ENCODE measurements at places on chromosomes 7 and 10.

- no peak for DNase-seq
These were observed 121.0 kb upstream of the TBX20 start for GRCh38 chr7:35374858-35375257.

GRCh38 chr7:101673315-101673714 lies 44.2 kb upstream of the MYL10 start:
- no peak for DNase-seq

- no peak for DNase-seq
These were observed 63.3 kb downstream of the NOC3L start for GRCh38 chr10:94299417-94299816.

GRCh38 chr10:29982997-29983648 lies 76.3 kb downstream of the JCAD start:
- no peak for DNase-seq

- no peak for DNase-seq
These were observed 252.4 kb downstream of the DIP2C start for GRCh38 chr10:436911-437665.

DNA sequence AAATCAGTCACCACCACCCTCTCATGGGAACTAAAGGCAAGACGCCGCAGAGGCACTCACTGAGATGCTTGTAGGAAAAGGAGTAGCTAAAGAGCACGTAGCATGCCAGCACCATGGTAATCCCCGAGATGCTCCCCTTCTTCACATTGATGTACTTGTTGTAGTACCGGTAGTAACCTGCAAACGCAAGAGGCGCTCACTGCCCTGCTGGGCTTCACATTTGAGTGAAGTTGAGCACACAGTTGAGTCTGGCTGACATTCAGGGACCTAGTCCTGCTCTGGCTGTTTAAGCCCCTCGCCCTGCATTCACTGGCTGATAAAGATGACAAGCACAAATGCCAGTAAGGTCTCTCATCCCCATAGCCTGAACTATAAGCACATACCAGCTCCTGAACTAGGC lies 6.9 kb downstream of the ATP5MF start:
- DNase-seq, result no peak

- no peak for DNase-seq
These were observed 133.2 kb upstream of the IGFBP3 start for GRCh38 chr7:46054272-46054671.

DNA sequence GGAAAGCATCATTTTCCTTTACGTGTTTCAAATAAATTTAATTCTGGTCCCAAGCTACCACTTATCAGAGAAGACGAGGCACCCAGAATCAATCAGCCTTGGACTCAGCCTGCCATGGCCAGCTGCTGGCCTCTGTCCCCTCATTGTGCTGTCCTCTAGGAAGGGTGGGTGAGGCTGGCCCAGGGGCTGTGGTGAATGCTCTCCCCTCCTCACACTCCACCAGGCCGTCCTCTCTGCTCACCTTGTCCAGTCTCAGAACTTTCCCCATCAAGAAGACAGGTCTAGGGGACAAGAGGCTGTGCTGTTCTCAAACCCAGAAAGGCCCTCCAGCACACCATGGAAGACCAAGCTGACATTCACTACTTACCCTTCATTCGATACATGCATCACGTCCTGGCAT lies 36.4 kb downstream of the CXCL12 start:
- DNase-seq, result no peak

- DNase-seq, result no peak
These were observed 15.4 kb downstream of the HYCC1 start for GRCh38 chr7:22998519-22998896.

DNA sequence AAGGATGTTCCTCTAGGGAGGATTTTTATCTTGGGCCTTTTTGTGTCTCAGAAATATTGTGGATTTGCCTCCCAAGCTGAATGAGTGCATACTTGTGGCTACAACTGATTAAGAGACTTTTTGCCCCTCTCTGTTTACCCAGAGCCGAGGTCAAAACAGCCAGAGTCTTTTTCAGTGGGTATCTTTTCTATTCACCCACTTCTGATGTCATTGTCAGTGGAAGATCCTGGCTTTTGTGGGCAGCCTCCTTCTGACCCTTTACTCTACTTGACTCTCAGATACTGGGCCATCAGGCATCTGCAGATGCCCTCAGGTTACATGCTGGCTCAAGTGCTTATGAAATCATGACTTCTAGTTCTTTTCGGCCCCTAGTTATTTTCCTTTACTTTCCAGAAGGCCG lies 19.6 kb upstream of the PIP4K2A start:
- no peak for DNase-seq

DNA sequence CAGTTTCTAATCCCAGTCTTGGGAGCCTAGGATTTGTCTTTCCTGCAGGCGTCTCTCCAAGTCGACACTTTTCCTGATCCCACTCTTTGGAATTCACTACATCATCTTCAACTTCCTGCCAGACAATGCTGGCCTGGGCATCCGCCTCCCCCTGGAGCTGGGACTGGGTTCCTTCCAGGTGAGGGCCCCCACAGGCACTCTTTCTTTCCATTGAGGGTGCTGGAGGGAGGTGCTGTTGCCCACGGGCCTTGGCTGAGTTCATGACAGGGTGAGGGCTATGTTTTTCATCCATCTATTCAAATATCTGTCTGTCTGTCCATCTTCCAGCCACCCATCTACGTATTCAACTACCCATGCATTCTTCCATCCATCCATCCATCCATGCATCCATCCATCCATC lies 12.6 kb downstream of the GHRHR start:
- no peak for DNase-seq

- DNase-seq, result no peak
These were observed 104.7 kb upstream of the IL6 start for GRCh38 chr7:22622116-22622785.

DNA sequence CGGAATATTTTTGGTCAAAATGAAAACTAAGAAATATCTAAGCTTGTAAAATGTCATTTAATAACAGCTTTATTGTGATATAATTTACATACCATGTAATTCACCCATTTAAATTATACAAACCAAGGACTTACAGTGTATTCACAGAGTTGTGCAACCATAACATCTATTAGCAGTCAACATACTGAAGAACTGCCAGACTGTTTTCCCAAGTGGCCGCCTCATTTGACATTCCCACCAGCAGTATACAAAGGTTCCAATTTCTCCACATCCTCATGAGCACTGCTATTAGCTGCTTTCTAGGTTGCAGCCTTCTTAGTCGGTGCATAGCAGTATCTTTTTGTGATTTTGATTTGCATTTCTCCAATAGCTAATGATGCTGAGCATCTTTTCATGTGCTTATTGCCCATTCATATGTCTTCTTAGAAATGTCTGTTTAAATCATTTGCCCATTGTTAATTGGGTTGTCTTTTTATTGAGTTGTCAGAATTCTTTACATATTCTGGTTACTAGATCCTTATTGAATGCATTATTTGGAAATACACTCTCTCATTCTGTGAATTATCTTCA lies 153.0 kb upstream of the FGFR2 start:
- DNase-seq, result no peak

DNA sequence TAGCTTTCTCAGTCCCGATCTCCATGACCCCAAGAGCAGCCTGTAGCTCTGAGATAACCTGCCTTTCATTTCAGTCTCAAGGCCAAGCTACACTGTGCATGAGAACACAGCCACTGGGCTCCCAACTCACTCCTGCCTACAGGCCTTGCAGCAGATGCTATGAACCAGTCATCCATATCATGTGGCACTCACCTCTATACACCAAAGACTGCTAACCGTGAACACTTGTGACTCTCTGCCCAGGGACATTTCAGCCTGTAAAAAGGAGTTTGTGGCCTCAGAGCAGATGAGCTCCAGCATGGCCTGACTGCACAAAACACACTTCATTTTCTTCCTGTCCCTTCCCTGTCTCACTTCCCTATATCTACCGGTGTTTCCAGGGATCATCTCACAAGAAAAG lies 56.9 kb upstream of the NPY start:
- DNase-seq, result no peak

DNA sequence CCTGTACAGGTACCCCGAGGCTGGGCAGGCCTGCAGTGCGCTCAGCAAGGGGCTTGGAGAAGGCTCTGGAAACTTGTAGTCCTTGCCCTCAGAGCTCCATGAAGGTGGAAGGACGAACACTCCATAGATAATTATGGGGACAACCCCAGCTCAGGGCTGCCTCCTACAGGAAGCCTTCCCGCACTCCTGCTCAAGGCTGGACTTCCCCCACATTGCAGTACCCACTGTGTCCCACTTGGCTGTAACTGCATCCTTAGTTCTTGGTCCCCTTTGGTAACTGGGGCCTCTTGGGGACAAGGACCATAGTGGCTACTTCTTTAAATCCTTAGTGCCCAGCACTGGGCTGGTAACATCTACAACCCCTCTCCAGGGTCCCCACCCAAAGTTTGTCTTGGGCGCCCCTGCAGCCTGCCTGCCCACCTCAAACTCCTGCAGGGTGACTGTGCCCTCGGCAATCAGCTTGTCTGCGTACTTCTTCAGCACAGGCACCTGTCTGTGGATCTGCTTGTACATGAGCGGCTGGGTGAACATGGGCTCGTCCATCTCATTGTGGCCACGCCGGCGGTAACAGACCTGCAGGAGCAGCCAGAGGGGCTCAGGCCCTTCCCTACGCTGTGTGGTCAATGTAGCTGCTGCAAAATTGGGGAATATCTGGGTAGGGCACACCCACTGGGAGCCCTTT lies 17.1 kb downstream of the OGDHL start:
- no peak for DNase-seq

DNA sequence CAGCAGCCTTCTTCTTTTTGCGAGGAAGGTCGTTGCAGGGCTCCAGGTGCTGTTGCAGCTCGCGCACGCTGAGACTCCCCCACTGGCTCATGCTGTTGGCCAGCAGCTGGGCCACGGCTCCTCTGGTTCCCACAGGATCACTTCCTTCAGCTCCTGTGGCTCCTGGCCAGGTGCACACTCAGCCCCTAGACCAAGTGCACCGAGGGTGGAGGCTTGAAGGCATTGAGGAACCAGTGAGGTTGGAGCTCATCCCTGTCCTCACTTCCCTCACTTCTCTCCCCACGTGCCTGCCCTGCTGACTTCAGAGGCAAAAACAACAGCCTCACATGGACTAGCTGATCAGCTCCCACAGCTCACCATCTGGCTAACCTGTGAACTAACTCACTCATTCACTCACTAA lies 46.2 kb upstream of the ADRB1 start:
- no peak for DNase-seq

GRCh38 chr7:95601316-95601715 lies 5.0 kb upstream of the PDK4 start:
- DNase-seq, result no peak

GRCh38 chr7:18445916-18446520 lies 49.5 kb upstream of the HDAC9 start:
- no peak for DNase-seq

- no peak for DNase-seq
These were observed 14.4 kb upstream of the GJC3 start for GRCh38 chr7:99943641-99944496.

GRCh38 chr7:157875230-157876179 lies 538.7 kb downstream of the DNAJB6 start:
- no peak for DNase-seq

- DNase-seq, result no peak
These were observed 163.7 kb downstream of the SEMA3D start for GRCh38 chr7:85023066-85023712.

- DNase-seq, result no peak
These were observed 25.3 kb upstream of the SMIM30 start for GRCh38 chr7:113143486-113144257.

DNA sequence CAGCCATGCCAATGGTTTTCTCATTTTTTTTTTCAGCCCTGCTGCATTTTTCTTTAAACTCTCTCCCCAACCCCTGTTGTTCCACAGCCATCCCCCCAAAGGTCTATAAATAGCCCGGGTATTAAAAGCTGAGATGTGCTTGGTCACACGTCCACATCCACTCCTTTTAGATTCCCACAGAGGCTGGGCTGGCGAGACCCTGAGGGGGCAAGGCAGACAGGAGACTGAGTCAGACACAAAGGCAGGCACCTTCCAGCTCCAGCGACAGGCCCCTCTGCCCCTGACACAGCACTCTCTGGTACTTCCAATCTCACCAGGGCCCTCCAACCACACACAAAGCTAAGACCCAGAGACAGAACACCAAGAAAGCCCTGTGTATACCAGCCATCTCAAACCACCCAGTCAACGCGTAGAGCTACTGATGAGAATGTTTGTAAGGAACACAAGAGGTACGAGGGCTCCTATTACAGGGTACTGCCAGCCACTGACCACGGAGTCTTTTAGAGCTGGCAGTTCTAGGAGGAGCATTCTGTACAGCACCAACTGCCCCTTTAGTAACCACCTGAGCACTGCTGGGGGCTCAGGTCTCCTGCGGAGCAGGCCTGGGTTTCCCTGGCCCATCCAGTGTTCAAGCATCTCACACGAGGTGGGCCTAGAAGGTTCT lies 64.2 kb upstream of the DDC start:
- no peak for DNase-seq

- no peak for DNase-seq
These were observed 296.1 kb downstream of the CDK14 start for GRCh38 chr7:90892213-90892612.

DNA sequence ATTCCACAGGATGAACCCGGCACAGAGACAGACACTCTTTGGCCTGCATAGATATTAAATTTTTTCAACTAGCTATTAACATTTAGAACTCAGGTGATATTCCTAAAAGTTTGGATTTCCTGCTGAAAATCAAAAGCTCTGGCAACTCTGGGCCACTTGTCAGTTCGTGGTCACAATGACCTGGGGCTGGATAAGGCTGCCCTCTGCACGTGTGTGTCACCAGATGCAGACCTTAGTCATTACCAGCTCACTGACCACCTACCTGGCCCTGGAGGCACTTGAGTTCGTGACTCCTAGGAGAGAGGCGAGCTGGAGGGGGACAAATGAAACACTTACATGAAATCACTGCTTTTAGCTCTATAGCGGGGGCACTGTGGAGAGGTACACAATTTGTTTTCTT lies 126.5 kb downstream of the HIPK2 start:
- DNase-seq, result no peak

DNA sequence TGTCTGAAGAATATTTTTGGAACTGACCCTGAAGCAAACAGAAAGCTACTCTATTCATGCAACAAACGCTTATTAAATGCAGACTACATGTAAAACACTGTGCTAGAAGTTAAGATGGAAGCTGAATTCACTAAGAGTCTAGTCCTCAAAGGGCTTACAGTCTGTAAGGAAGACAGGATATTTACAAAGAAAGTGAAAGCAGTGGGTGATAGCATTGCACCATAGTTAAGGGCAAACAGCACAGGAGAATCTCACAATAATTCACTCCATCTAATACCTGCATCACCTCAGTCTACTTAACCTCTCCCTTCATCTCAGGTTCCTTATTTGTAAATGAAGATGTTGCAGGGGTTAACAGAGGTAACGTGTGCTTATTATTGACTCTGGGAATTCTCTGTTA lies 360.0 kb upstream of the AOAH start:
- DNase-seq, result no peak

GRCh38 chr10:51649064-51649463 lies 50.3 kb downstream of the CSTF2T start:
- DNase-seq, result no peak

- no peak for DNase-seq
These were observed at the start of gene ST8SIA6 for GRCh38 chr10:17454161-17455014. Gene ST8SIA6, minus strand, starts transcription at chr10:17454595. Its CDS starts 340 bp downstream, at chr10:17454255.

GRCh38 chr7:55016061-55016745 lies 2.6 kb upstream of the EGFR start:
- DNase-seq, result no peak

GRCh38 chr10:122044713-122045112 lies 55.8 kb downstream of the TACC2 start:
- DNase-seq, result no peak
